ENCODE measurements at places on chromosomes 16 and 17.

- DNase-seq = no peak
Observed at GRCh38 chr16:19926449-19927390, 42.1 kb upstream of the GPRC5B start.

DNA sequence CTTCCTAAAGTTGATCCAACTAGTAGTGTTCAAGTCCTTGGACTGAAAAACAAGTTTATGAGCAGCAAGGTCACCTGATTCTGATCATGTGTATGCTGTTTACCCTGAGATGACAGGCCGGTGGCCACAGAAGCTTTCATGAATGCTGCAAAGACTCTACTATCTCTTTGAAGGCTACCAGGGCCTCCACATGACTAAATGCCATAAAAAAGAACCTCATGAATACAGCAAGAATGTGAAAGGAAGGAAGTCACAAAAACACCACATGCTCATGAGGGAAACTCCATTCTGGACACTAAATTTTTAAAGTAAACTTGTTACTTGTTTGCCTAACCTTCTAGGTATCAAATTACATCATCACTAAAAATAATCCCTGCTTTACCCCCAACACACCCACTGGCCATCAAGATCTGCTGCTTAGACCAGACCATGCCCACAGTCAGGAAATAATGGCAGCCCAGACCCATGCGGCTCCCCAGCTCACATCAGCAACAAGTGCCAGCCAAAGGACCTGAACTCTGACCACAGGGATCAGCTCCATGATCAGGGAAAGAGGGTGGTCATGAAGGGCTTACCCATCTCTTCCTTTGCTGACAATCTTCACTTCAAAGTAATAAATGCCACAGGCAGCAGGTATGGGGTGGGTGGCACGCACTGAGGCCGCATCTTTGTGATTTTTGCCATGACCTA, 1.4 kb downstream of the RANBP10 start:
- DNase-seq = no peak

- no peak for DNase-seq
Observed at GRCh38 chr17:55265311-55266021, 706 bp downstream of the HLF start.

DNA sequence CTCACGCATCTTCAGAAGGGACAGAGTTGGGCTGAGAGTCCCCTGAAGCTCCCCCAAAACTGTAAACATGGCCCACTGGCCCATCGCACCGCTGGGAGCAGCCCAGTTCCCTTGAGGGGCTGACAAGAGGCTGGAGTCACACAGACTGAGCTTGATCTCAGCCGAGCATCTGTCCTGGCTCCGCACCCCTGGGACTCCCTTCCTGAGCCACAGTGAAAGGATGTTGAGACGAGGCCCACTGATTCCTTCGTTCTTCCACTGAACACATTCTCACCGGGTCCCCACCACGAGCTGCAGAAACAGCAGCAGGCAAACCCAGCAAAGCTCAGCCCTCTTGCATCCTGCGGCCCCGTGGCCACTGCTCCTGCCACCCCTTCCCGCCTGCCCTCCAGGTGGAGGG, 145.9 kb upstream of the CIBAR2 start:
- no peak for DNase-seq

- no peak for DNase-seq
Observed at GRCh38 chr17:63293323-63294075, 152.6 kb downstream of the CYB561 start.

DNA sequence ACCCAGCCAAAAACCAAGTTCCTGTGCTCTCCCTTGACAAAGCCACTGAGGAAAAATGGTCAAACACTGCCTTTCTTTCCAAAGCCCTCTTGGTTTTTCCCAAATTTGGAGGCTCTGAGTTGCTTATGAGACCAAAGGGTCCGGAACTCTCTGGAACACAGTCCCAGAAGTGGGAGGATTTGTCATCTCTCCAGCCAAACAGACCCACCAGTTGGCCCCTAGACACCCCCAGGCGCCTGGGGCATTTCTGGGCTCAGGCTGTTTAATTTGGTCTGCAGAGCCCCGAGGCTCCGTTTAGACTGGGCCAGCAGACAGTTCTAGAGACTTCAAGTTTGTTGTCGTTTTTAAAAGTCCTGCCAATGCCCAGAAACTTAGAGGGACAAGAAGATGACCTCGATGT, 239.1 kb downstream of the SEC14L1 start:
- DNase-seq = no peak

DNA sequence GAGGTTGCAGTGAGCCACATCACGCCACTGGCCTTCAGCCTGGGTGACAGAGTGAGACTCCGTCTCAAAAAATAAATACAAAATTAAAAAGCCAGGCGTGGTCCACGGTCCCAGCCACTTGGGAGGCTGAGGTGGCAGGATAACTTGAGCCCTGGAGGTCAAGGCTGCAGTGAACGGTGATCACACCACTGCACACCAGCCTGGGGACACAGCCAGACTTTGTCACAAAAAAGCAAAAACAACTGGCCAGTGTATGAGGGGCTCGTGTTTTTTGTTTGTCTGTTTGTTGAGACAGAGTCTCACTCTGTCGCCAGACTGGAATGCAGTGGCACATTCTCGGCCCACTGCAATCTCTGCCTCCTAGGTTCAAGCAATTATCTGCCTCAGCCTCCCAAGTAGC, 1.2 kb upstream of the UBB start:
- no peak for DNase-seq

DNA sequence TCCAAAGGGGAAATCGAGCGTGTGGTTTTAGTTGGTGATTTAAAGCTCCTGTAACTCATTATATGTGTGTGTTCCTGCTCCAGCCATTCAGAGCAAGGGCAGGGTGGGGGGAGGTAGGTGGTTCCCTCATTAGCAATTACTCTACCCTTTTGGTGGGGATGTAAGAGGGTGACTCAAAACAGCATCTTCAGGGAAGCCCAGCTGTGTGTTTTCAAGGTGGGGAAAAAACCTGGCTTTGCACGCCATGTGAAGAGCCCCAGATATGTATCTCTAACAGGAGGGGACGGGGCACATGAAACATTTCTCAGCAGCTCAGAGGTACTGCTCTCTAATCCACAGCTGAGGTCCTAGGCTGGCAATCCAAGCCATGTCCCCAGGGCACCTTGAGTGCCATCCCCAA, 241.3 kb upstream of the ZFHX3 start:
- DNase-seq = no peak

DNA sequence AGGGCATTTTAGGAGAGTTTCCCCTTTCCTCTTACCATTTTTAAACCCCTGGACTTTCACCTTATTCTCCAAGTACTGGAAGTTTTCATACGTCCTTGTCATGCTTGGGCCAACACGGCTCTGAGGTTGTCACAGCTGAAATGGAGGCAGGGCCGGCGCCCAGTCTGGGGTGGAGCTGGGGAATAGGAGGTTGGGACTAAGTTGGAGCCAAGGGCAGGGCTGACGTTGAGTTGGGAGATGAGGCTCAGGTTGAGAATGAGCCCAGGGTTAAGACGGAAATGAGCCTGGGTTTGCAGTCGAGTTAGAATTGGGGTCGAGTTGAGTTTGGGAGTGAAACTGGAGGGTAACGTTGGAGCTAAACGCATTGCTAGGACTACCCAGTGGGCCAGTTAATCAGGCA, 1.3 kb downstream of the CLEC10A start:
- DNase-seq = no peak

DNA sequence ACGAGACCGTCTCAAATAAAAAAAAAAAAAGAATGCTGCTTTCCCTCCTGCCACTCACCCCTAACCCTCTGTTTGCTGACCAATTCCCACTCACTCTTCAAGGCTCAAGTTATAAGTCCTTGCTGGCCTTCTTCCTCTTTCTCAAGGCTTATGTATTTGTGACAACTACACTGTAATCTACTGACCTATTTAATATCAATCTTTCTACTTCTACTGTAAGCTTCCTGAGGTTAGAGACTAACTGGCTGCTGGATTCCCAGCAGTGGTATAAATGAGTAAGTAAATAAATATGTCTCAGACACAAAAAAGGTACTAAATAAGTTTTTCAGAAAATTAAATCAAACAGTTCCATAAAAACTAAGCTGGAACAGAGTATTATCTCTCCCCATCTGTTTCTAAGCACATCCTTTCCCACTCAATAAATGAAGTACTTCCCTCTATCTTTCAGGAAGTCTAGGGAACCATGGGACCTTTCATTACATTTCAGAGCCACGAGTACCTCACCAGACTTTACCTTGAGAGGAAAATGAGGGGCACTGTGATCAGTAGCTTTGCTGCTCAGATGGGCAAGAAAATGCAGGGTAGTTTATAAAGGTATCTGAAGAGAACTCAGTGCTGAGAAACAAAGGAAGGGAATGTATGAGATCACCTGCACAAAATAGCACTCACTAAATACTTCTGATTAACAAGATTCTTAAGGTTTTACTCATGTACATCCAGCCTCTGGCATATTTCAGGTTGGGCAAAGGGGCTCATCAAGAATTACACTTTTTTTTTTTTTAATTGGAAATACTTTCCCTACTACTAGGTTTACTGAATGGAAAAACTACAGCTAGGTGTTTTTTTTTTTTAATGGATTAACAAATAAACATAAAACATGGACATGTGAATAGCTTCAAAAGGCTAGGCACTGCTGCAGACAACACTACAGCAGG, 10.8 kb downstream of the SSH2 start:
- no peak for DNase-seq

- no peak for DNase-seq
Observed at GRCh38 chr16:83630979-83631378, 176.8 kb upstream of the HSBP1 start.

DNA sequence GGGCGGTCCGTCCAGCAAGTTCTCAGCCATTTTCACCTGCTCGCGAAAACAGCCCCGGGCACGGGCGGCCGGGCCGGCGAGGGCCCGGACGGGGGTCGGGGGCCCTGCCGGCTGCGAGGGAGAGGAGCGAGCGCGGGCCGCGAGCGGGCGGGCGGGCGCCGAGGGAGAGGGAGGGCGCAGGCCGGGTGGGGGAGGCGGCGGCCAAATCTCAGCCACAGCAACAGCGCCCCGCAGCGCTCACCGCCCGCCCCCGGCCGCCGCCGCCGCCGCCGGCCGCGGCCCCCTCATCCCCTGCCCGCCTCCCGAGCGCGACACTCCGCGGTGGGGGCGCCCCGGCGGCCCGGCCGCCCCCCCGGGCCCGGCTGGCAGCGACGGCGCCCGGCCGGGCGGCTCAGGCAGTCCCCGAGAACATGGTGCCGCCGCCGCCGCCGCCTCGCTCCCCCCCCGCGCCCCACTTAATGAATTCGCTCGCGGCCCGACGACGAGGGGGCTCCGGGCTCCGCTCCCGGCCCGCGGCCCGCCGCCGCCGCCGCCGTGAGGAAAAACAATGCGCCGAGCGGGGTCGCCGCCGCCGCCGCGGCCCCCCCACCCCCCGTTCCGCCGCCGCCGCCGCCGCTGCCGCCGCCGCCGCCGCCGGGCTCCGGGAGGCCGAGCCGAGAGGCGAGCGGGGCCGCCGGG, 487 bp downstream of the CREBBP start:
- peak; percentile 29 for DNase-seq

DNA sequence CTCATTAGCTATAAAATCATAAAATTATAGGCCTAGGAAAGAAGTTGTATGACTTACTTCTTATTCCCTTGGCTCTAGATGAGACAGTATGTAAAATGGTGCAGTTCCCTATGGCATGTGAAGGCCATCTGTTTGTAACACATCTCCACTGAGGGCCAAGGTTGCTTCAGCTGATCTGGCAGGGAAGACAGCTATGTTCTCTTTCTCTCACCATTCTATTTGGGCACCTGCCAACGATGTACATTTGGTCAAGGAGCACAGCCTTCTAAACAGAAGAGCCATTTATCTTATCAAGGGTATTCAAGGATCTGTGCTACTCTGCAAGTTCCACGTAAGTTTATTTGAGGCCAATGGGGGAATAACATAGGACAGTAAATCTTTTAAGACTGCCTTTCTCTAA, 129.8 kb upstream of the TOM1L1 start:
- DNase-seq = no peak

GRCh38 chr17:149897-150584, 12.7 kb downstream of the SCGB1C2 start:
- DNase-seq = no peak

DNA sequence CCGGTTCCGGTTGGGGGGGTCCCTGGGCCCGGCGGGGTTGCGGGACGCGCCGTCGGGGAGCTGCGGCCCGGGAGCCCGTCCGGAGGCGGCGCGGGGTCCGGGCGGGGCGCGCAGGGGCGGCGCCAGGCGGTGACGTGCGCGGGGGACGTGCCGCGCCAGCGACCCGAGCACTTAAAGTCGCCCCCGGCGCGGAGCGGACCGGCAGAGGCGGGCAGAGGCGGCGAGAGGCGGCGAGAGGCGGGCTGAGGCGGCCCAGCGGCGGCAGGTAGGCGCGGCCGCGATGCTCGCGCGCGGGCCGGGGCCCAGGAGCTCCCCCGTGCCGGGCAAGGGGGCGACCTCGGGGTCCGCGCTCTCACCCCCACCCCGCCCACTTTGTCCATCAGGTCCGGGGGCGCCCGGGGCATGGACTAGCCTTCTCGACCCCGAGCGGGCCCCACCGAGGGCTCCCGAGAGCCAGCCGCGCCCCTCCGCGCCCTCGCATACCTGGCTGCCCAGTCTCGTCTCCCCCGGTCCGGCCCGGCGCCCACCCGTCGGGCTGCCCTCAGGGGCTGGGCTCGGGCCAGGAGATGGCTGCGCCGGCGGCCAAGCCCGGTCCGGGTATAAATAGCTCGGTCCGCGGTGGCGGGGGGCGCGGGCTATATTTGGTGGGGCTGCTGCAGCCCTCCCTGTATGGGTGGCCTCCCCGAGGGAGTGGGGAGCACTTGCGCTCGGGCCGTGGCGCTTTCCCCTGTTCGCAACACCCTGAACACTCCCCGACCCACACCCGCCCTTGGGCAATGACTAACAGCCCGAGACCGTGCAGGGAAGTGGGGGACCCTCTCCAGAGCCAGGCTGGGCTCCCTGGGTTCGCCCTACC, at the start of gene SLC16A3:
Gene SLC16A3 (plus strand): TSS at position 201 of the 856 bp plus-strand sequence. CDS start 6,967 bp downstream, outside the sequence.
- DNase-seq = peak; percentile 76

DNA sequence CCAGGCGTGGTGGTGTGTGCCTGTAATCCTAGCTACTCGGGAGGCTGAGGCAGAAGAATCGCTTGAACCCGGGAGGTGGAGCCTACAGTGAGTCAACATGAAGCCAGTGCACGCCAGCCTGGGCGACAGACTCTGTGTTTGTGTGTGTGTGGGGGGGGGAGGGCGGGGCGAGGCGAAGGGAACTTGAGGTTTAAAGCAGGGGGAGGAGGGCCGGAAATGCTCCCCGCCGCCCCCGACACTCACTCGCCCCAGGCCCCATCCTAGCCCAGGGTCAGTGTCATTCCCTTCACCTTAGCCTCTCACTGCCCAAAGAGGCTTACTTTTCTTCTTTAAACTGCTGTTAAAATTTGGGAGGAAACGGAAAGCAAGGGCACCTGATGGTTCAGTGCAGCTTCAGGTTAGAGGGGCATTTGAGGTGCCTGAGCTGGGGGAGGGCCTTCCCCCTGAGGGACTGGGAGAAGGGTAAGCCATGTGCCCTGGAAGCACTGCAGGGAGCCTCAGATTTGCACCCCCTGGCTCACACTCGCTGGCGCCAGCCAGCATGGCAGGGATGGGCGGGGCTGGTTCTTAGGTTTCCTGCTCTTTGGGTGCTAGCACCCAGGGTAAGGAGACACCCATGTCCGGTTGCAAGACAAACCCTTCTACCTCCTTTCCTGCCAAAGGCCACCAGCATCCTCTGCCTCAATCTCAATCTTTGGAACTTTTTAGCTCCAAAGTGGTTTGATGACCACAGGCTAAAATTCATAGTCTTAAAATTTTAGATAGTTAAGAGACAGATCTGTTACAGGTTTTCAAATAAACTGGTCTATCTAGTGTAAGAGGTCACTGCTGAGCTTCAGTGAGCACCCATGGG, 2.2 kb upstream of the LIMD2 start:
- peak; percentile 79 for DNase-seq

GRCh38 chr17:70774339-70775117, 605.2 kb downstream of the KCNJ2 start:
- DNase-seq = no peak

GRCh38 chr16:2154533-2155090, 970 bp upstream of the TRAF7 start:
- DNase-seq = no peak

GRCh38 chr17:81713556-81714411, 1.7 kb downstream of the SLC25A10 start:
- no peak for DNase-seq
